ENCODE measurements at places on chromosomes 6 and 20. TPM values are rescaled to one million over a fixed set of nuclear protein-coding genes. Genes with fewer than 3 reads are reported as not detected.
A peak's percentile ranks its signal among the peaks of the same experiment; 100 is the strongest.

DNA sequence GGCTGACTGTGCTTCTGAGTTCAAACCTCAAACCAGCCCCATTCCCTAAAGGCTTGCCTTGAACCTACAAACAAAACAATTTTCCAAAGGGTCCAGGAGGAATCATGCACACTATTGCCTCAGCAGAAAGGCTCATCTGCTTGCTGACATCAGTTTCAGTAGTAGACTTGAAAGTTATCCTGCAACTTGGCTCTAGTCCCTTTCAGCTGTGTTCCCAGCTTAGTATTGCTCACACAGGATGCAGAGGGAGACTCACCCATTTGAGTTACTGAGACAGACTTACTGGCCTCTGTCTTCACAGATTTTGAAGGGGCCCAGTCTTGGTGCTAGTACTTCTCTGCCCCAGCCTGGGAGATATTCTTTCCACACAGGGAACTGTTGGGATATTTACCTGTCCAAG is 38.5 kb upstream of the TFB1M start:
- H3K27me3 ChIP-seq = peaks cover 3% of the 10 kb centered on the region
- DNase-seq = no peak
- no peaks in the 10 kb centered on the region for H3K4me1 ChIP-seq

DNA sequence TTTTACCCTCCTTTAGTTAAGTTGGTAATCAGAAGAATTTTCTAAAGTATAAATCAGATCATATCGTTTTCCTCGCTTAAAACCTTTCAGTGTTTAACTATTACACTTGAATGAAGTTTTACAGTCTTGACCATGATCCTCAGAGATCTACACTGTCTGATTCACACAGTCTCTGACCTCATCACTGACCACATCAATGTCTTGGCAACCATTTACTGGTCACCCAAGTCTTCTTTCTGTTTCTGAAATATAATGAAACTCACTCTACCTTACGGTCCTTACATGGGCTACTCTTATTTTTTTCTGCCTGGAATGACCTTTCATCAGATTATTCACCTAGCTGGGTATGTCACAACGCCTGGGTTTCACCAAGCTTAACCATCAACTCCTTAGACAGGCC is 71.4 kb downstream of the ADGB start:
- no peak overlapping the region for H3K27ac ChIP-seq
- no peak overlapping the region for H3K4me3 ChIP-seq
- H3K4me1 ChIP-seq = no peaks in the 10 kb centered on the region
- DNase-seq = no peak

GRCh38 chr6:167968091-167968490 is 29.4 kb upstream of the KIF25 start:
- H3K4me3 ChIP-seq = no peak overlapping the region
- no peaks in the 10 kb centered on the region for H3K27me3 ChIP-seq
- DNase-seq = no peak
- no peak overlapping the region for H3K27ac ChIP-seq

DNA sequence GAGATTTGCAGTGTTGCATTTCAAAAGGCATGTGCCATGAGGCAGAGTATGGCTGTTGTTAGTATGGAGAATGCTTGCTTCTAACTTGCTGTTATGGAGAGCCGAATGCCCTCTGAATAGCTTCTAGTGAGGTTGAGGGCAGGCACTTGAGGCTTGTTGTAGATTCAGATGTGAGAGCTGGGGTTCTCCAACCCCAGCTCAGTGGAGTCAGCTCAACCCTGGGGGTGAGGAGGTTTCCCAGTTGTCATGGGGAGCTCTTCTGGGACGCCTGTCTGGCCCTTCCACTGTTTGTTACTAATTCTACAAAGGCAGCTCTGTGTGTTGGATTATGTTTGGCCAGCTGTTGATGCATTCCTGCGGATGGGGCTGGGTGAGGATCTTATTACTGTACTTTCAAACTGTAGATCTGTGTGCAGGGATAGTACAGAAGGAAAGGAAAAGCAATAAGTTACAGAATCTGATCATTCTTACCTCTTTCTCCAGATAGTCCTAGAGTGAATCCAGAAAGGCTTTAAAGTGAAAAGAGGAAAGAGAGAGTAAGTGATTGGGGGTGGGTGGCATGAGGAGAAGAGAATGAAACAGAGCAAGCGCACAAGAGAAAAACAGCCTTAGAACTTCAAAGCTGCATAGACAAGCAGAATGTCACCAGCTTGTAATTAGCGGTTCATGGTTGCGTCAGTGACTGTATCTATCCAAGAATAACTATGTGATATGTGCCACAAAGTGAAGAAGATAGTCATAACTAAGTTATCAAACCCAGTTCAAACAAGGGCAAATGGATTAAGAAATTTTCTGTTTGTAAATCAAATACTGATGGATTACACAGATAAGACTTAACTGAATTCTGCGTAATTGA is 148.7 kb downstream of the PRL start:
- H3K4me1 ChIP-seq = peaks cover 54% of the 10 kb centered on the region
- peak; percentile 86 for DNase-seq
- H3K36me3 ChIP-seq = no peaks in the 10 kb centered on the region
- H3K27me3 ChIP-seq = peaks cover 2% of the 10 kb centered on the region
- H3K4me3 ChIP-seq = peak overlapping the region; percentile 51
- H3K27ac ChIP-seq = peak overlapping the region; percentile 88

DNA sequence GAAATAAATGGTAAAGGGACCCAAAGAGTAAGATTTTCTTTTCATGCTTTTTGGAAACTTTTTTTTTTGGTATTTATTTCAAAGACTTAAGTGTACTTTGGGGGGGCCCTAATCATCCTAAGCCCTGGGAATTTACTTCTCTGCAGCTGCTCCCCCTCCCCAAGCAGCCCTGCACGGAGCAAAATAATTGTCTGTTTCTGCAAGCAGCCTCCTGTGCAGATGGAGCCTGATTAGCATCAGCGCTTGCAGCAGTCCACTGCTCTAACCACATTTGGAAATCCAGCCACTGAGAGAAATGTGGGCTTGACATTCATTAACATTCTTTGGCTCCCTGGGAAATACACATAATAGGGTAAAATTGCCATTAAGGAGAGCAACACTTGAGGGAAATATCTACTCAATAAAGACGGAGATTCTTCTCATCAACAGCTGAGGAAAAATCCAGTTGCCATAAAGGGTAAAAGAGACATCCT is 309.2 kb upstream of the MAP3K7 start:
- no peaks in the 10 kb centered on the region for H3K4me1 ChIP-seq
- H3K36me3 ChIP-seq = no peaks in the 10 kb centered on the region
- DNase-seq = no peak
- no peak overlapping the region for H3K27ac ChIP-seq

DNA sequence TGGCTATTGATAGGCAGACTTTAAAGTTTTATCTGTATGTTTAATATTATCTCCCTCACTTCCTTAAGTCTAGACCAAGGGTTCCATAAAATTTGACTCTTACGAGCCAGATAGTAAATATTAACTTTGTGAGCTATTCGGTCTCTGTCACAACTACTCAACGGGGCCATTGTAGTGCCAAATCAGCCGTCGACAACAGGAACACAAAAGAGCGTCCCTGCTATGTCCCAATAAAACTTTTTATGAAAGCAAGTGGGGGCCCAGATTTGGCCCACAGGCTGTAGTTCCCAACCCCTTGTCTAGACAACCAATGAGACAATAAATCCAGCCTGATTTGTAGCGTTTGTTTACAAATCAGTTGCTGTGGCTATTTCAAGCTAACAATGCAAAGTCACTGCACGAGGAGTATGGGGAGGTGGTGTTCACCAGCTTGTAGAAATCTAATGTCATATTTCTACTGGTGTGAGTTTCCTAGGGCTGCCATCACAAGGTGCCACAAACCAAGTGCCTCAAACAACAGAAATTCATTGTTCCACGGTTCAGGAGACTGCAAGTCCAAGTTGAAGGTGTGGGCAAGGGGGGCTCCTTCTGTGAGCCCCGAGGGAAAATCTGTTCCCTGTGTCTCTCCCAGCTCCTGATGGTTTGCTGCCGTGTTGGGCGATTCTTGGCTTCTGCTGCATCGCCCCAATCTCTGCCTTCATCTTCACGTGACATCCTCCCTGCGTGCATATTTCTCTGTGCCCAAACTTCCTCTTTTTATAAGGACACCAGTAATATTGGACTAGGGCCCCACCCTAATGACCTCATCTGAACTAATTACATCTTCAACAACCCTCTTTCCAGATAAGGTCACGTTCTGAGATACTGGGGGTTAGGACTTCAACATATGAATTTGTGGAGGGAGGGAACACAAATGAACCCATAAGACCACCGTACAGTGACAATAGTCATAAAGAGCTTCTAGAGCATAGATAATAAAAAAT is 356.0 kb upstream of the JARID2 start:
- DNase-seq = no peak
- H3K27ac ChIP-seq = no peak overlapping the region
- no peaks in the 10 kb centered on the region for H3K27me3 ChIP-seq
- no peaks in the 10 kb centered on the region for H3K36me3 ChIP-seq
- H3K4me3 ChIP-seq = no peak overlapping the region

The BPIFB2 gene
- not detected for total RNA-seq

The RFX6 gene
- total RNA-seq = not detected

The CCN6 gene
- not detected for total RNA-seq

The APOM gene
- 4.0 TPM for total RNA-seq

The IL17F gene
- total RNA-seq = not detected

The ALDH8A1 gene
- total RNA-seq = 0.42 TPM

All from osteocyte (in vitro differentiated cells).